Left kidney (tissue), 8 donors: ENCODE measurements at places on chromosomes 1 and 21. TPM values are rescaled to one million over a fixed set of nuclear protein-coding genes. Genes with fewer than 3 reads are reported as not detected.

- DNase-seq: no peak
These were observed 10.8 kb downstream of the AHDC1 start for GRCh38 chr1:27592931-27593677.

DNA sequence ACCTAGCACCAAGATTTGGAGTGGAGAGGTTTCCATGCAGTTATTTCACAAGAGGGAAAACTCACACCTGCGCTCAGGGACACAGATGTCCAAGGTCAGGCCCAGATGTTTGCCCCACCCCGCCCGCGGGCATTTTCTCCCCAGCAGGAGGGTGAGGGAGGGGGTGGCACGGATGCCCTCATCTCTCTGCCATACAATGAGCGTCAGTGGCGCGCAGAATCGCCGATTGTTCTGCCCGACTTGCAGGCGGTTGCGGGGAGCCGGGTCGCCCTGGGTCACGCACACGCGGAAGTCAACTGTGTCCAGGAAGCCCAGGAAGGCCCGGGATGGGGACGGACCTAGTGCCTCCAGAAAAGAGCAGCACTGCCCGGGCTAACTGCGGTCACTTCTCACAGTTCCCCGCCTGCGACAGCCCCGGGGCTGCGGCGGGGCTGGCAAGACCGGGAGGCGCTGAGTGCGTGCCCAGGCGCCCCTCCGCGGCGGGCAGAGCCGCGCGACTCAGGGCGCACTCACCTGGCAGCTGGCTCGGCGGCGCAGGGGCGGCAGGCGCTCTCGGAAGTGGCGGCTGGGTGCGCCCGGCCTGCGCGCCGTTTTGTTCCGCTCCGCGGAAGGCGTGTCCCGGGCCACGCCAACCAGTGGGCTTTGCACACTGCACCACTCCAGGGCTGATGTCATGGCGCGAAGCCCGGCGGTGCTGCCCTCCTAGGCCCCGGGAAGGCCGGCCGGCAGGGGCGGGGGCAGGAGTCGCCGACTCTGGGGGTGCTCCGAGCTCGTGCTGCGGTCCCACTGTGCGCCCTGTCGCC is at the start of gene CSRP1:
CSRP1 (minus strand) TSS at position 567 of the 803 bp plus-strand sequence. CDS start 10,820 bp downstream, outside the sequence.
- DNase-seq: no peak

DNA sequence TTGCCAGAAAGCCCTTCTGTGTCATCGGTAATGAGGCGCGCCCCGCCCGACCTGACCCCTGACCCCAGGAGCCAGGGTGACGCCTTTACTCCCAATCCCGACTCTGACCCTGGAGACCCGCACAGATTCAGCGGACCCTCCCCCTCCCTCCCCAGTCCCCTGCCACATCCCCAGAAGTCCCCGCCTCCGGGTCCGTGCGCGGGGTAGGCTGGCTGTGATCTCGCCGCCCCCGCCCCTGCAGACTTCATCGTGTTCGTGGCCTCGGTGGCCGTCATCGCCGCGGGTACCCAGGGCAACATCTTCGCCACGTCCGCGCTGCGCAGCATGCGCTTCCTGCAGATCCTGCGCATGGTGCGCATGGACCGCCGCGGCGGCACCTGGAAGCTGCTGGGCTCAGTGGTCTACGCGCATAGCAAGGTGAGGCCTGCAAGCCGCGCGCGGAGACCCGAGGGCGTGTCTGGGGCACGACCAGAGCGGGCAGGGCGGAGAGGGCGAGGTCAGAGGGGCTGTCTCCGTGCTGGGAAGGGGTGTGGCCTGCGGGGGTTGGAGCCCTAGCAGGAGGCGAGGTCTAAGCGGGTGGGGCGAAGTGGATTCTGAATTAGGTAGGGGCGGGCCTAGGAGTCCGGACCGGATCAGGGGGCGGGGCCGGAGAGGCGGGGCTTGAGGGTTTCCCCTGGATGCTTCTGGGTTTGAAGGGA is 34.8 kb downstream of the KCNQ4 start:
- DNase-seq: no peak

DNA sequence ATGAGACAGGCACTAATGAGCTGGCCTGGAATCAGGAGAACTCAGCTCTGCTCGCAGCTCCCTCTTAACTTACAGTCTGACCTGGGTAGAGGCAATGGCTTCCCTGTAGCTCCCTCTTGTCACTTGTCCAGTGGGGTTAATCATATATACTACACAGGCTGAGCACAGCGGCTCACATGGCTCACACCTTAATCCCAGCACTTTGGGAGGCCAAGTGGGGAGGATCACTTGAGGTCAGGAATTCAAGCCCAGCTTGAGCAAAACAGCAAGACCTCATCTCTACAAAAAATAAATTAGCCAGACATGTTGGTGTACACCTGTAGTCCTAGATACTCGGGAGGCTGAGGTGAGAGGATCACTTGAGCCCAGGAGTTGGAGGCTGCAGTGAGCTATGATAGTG is 4.2 kb downstream of the S100A6 start:
- DNase-seq: no peak

DNA sequence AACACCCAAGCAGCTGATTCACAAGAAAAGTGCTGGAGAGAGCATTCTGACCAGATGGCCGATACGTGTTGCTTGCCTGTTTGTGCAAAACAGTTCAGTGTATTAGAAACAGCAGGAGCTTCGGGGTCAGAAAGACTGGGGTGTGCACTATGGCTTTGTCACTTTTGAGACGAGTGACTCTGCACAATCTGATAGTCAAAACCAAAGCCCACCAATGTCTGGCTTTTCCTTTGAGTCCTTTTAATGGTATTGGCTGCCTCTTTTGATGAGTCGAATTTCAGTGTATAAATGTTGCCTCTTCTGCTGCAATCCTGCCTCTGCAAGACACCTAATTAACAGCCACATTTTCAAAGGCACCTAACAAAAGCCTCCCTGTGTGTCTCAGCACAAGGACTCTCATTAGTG is 444.6 kb downstream of the AJAP1 start:
- DNase-seq: no peak

DNA sequence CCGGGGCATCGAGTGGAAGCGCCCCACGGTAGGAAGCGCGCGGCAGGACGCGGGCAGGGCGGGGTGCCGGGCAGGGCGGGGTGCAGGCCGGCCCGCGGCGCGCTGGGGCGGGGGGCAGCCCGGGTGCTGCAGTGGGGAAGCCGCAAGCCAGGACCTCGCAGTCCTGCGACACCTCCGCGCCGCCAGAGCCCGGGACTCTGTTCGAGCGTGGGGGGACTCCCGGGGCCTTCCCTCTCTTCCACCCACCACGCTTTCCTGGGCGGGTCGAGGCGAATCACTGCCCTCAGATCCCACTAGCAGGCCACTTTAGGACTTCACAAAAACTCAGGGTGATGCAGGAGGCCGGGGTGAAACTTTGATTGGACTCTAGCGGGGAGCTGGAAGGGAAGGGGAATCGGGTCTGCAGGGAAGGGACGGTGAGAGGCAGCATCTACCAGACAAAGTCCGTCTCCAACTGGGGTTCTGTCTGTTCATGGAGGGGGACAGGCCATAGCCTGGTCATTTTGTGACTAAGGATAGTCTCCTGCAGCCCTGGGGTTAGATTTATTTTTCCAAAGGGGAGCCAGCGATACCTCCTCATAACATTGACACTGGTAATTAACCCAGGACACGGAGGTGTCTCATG is 623 bp downstream of the CAPN2 start:
- no peak for DNase-seq

GRCh38 chr1:225965231-225965630 is 24.2 kb upstream of the LEFTY2 start:
- no peak for DNase-seq

DNA sequence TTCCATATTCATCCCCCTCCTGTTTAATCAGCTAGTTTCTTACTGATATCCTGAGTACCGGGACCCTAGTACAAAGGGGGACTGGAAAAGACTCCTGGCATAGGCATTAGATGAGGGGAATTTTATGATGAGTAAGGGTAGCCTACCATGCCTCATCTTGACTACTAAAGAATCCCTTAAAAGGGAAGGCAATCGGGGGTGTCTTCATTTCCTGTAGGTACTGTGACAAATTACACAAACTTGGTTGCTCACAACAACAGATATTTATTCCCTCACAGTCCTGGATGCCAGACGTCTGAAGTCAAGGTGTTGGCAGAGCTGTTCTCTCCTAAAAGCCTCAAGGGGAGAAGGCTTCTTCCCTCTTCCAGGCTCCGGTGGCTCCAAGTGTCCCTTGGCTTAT is 28.9 kb upstream of the RUNX1 start:
- DNase-seq: no peak

DNA sequence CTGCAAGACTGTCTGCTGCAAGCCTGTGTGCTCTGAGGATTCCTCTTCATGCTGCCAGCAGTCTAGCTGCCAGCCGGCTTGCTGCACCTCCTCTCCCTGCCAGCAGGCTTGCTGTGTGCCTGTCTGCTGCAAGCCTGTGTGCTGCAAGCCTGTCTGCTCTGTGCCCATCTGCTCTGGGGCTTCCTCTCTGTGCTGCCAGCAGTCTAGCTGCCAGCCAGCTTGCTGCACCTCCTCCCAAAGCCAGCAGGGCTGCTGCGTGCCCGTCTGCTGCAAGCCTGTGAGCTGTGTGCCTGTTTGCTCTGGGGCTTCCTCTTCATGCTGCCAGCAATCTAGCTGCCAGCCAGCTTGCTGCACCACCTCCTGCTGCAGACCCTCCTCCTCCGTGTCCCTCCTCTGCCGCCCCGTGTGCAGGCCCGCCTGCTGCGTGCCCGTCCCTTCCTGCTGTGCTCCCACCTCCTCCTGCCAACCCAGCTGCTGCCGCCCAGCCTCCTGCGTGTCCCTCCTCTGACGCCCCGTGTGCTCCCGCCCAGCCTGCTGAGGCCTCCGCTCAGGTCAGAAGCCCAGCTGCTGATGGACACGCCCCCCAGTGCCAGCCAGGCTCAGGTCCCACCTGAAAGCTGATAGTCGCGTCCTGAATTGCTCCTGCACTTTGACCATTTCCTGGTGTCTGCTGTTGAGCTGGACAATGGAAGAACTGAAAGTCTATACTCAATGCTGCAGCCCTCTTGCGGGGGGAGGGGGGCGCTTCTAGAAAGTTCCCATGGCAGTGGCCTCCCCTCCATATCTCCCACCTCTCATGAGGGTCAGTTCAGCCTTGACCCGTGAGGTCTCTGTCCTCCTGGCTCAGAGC is 1.2 kb downstream of the KRTAP10-4 start:
- peak; percentile 20 for DNase-seq

DNA sequence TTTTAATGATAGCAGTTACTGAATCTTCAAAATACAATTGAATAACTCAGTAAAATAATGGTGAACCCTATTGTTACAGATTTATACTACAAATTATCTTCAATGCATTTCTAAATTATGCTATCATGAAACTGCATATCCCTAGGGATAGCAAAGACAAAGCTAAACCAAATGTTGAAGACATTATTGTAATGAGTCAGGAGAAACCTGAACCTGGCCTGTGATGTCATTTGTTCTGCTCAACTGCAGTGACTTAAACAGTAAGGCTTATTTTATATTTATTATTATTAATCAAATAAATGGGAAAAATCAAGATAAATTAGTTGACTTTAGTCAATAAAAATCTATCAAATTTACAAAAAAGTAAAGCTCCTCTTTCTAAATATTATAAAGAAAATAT is 100.3 kb downstream of the UCHL5 start:
- no peak for DNase-seq

DNA sequence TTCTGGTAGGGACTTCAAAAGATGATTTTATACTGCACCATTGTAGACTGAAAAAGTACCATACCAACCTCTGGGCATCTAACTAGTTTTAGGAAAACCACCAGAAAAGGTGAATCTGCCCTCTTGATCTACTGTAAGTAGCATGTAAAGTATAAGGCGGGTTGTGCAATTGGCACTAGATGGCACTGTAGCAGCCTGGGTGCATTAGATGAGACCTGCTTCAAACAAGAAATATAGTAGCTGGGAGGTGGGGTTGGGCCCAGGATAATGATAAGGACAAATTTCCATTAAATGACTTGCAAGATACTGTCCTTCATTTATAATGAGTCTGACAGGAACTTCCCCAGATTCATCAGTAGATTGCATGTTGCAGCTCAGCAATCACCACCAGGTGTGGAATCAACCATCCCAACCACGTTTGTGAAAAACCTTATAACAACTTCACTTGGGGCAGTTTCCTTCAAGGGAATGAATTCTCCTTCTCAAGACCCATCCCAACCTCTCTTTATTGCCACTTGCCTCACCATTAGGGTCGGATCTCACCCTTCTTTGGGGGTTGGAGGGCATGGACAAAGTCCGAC is 37.3 kb upstream of the IL10 start:
- DNase-seq: no peak

GRCh38 chr1:180791806-180792205 is 120.9 kb upstream of the KIAA1614 start:
- DNase-seq: no peak

The IL12RB2 gene
- polyA plus RNA-seq: 0.65 TPM

The ATP13A2 gene
- 30.4 TPM for polyA plus RNA-seq

The TSPEAR gene
- polyA plus RNA-seq: 0.96 TPM

The OR10J1 gene
- 0.03 TPM for polyA plus RNA-seq

The RNASEL gene
- 12.7 TPM for polyA plus RNA-seq
